ENCODE measurements at places on chromosomes 12 and 14.

- DNase-seq = no peak
Measured at GRCh38 chr12:29695800-29696199, 87.9 kb downstream of the TMTC1 start.

- no peak for DNase-seq
Measured at GRCh38 chr12:29148596-29148910, 525 bp upstream of the FAR2 start.

DNA sequence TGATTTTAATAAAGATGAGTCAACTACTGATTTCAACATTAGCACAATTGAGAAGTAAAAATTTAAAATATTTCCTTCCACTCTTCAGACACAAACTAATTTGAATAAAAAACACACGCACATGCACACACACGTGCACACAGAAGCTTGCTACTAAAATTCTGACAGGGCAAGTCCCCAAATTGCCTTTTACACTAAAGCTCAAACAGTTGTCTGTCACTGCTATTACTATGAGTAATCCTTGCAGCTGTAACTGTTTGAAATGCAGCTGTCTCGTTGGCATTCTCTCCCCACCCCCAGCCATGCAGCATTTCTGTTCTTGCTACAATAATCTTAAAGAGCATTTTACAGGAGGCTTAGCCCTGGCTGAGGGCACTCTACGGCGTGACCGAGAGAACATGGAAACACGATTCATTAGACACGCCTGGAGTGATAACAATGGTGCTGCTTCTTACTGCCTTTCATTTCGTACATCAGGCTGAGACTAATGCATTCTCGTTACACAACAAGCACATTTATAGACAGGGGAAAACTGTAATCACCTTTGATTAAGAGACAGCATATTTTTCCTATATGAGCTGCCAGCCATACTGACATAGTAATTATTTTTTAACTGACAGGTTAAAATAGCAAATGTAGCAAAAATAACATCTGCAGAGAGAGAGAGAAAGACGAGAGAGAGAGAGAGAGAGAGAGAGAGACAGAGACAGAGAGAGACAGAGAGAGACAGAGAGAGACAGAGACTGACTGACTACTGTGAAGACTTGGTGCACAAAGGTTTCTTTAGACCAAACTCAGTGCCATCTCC lies 153.8 kb downstream of the MED13L start:
- no peak for DNase-seq

DNA sequence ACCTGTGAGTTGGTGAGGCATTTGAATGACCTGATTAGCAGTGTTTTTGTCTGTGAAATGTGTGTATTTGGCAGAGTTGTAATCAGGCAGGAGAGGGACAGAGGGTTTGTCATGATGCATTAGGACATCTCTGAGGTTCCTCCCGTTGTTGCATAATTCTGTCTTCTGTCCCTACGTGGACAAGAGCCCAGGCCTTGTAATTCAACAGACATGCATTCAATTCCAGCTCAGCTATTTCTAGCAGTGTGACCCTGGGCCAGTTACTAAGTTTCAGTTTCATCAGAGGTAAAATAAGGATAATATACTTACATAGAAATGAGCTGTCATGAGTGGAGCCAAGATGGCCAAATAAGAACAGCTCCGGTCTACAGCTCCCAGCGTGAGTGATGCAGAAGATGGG lies 208.6 kb downstream of the SLC38A4 start:
- DNase-seq = no peak

- no peak for DNase-seq
Measured at GRCh38 chr14:90440021-90440451, 43.2 kb downstream of the CALM1 start.

DNA sequence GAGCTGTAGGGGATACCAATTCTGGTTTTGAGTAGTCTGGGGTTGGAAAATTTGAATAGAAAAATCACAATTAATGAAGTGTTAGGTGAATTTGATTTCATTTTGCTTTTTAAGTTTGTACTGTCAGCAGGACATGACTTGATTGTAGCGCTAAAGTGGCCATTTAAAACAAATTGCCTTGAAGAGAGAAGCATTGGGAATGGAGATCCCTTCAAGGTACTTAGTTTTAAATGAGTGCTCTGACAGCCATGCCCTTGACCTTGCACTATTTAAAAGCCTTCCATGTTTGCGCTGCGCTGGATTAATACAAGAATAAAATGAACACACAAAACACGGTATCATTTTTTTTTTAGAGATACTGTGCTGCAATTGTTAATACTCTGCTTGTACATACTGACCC lies 345.9 kb downstream of the NAV3 start:
- no peak for DNase-seq

DNA sequence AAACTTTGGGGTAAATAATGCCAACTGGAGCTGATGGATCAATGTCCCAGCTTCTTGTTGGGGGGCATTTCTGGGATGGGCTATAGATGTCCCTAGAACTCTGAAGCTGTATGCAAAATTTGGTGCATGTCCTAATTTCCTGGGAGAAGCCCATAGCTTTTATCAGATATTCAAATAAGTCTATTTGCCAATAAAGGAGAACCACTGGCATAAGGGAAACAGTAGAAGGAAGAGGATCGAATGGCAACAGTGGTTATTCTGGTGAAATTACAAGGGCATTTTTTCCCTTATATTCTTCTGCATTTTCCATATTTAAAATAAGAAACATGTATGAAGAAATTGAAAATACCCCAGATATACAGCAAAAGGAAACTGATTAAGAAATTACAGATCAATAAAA lies 34.2 kb downstream of the PSMA6 start:
- DNase-seq = no peak

- DNase-seq = no peak
Measured at GRCh38 chr12:12927211-12928079, 24.5 kb downstream of the GPRC5D start.

DNA sequence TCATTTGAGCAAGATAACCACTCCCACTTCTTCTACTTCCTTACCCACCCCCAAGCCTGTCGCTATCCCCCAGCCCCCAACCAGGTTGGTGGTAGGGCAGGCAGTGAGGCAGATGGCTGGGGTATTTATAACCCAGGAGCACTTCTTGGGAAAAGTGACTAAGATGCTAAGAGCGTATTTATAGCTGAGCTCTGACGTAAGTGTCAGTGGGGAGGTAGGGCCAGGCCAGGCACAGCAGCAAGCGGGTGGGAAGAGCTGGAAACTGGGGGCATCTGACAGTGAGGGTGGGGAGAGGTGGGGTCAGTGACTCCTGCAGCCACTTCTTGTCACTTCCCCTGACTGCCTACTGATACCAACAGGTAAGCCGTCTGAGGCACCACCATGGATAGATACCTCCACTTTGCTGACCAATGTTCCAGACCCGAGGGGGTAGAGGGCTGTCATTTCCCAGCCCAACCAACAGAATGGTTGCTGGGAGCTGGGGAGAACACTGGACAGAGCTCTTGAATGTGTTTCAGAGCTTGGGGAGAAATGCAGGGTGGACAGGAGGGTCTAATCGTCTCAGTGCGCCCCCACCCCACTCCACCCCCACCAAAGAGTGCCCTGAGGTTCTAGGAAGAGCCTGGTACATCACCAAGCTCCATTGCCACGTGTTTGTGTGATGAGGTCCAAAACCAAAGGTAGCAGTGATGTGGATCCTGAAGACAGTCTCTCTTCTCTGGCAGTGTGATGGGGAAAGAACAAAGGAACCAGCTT lies 2.7 kb upstream of the INHBE start:
- DNase-seq = no peak

DNA sequence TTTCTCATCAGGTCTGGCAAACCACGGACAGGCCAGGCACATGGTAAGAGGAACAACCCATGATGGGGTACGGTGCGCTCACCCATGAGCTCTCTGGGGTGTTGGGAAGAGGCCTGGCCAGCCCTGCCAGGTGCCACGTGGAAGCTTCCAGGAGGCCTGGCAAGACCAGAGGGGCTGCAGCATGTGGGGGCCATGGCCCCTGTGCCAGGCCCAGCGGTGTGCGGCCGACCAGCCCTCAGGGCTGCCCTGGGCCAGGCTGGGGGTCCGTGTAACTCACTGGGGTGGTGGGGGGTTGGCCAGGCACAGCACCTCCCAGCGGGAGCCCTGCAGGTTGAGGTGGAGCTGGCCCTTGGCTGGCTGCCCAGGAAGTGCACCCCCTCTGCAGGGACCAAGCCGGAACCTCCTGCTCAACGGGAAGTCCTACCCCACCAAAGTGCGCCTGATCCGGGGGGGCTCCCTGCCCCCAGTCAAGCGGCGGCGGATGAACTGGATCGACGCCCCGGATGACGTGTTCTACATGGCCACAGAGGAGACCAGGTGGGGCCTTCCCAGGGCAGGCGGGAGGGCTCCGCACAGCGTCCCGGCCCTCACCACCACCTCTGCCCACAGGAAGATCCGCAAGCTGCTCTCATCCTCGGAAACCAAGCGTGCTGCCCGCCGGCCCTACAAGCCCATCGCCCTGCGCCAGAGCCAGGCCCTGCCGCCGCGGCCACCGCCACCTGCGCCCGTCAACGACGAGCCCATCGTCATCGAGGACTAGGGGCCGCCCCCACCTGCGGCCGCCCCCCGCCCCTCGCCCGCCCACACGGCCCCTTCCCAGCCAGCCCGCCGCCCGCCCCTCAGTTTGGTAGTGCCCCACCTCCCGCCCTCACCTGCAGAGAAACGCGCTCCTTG lies 4.9 kb upstream of the CRIP2 start:
- no peak for DNase-seq

GRCh38 chr12:122031342-122032216 lies 9.9 kb downstream of the BCL7A start:
- peak; percentile 33 for DNase-seq

DNA sequence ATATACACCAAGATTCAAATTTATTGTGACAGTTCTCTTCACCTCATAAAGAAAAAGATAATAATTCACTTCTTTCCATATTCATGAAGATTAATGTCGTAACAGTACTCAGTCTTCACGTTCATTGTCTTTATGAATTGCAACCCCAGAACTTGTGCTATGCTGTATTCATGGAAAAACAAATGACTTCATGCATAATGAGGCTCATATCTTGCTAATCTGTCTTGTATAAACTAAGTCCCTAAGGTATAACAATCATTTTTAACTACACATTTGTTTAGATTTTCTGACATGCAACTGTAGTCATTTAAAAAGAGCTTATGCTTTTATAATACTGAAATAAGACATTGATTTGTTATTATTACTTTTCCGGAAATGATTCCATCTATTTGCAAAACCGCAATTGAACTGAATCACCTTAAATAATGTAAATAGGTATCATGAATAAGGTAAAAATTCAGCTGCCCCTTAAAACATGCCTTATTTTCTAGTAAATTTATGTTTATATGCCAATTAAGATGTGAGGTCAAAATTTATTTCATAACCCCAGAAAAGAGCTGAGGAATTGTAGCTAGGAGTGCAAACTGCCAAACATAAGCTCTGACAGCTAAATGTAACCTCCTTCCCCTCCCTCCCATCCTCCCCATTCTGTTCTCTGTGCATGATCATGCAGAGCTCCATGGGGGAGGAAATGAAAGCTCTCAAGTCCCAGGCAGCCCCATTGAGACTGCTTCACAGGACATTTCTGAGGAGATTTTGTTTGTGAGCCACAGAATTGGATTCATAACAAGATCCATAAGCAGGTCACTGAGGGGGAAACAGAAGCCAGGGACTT lies 301.6 kb downstream of the ATP23 start:
- no peak for DNase-seq

GRCh38 chr14:99067141-99067920 lies 204.7 kb downstream of the BCL11B start:
- DNase-seq = no peak

GRCh38 chr14:38964630-38965029 lies 138.4 kb downstream of the SEC23A start:
- no peak for DNase-seq

DNA sequence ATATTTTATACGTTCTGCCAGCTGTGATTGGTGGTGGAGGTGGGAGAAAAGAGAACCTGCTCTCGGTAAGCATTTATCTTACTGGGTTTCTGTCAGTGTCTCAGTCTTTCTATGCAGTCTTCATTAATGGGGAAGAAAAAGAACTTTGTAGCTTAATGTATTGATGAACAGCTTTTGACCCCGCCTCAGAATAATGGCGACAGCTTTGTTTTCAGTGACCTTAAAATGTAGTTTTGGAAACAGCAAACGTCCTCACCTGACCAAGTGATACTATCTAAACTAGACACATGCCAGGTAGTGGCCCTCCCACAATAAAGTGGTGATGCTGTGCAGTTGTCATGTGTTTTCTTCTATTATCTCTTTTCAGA lies 1.4 kb downstream of the DACT1 start:
- no peak for DNase-seq

DNA sequence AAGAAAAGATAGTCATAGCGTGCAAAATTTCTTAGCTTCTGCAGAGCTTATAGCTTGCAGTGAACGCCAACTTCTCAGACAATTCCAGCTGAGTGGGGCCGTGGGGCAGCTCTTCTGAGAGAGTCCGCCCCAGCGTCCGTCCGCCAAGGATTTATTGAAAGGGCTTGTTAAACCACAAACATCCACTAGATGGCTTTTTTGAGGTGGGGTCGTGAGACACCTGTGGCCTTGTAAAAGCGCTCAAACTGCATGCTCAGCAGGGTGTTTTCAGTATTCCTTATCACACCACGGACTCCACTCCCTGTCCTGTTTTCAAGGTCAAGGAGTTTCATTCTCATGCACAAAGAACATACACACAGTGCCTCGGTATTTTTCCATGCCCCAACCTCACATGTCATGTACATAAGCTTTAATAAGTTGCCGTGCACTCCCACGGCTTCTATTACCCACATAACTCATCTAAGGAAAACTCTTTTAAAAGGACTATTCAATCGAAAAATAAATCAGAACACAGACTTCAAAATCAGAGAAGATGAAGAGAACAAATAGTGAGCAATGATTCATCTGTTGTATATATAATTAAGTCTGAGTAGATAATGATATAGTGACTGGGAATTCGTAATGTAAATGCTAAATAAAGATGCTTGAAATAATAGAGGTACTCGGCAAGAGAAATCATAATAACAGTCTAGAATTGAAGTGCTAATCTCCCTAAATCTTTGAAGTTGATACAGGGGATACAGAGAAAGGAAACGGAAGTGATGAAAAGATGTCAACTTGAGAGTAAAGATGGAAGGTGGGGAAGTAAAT lies 46.7 kb downstream of the WBP11 start:
- no peak for DNase-seq

- DNase-seq = no peak
Measured at GRCh38 chr14:74035556-74035955, 16.4 kb downstream of the BBOF1 start.

DNA sequence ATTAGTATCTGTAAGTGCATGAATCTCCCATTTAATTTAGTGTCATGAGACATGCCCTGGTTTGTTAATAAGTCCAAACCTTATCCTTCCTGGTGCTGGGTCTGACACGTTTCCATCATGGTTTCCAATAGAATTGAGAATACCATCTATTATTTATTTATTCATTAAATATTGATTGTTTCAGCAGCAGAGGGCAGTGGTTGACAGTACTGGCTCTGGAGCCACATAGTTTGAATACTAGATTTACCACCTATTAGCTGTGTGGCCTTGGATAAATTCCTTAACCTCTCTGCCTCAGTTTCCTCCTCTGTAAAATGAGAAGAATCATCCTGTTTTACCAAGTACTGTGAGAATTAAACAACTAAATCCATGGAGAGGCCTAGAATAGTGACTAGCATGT lies 941 bp upstream of the STAB2 start:
- DNase-seq = no peak
